ENCODE measurements at places on chromosomes 4 and X.

DNA sequence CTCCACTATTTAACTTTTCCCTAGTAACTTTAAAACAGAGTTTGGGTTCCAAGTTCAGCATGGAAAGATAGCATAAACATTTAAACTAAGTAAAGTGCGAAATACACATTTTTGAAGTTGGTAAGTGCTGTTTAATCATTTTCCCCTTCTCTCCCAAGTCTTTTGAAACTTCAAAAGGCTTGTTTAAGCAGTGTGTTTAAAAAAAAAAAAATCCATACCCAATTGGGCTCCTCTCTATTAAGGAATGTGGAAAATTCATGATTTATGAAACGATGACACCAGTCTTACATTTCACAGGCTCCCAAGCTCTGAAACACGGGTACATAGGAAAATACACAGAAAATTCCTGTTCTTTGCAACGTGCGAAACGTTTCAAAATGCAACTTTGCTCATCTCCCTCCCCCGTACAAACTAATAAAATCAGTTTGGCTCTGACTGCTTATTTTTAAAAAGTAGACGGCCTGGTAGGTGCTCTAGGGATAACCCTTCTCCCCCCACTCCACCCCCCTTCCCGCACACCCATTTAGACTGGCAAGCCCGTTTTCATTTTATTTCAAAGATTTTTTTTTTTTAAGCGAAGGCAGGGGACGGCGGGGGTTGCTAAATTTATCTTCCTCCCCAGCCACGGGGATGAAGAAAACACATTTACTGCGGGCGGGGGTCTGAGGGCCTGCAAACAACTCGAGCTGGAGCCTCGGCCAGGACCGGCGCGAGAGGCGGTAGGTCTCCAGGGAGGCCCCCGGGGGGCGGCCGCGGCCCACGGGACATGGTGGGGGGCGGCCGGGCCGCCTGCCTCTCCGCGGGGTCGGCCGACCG is 786 bp upstream of the ZFX start:
- no peak for DNase-seq

DNA sequence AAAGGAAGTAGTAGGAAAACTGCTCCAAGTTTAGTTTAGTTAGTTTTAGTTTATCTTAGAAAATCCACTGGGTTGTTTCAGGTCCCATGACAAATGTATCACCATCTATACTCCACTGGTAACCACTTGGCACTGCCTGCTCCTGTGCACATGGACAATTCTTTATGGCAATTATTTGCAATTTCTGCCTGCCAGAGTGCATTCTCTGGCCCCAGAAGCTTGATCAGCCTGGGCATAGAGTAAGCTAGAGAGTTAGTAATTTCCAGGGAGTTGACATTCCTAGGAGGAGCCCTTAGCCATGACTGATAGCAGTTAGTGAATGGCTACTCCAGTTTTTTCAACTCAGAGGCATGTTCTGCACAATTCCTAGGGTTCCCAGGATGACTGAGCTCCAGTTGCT is 203.2 kb upstream of the FGF13 start:
- DNase-seq, result no peak

DNA sequence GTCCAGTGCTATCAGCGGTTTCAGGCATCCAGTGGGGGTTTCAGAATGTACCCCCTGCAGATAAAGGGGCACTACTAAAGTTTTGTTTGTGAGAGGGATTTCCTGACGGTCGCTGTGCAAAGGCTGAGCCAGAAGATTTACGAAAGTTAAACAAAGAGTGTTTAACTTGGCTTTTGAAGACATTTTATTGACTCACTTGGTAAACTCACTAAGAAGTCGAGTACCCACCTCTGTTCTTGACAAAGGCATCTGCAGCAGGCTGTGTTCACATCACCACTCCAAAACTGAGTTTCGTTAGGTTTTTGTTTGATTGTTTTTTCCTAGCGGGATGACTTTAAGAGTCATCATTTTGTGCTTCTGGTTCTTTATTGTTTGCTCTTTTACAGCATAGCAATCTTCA is 143.9 kb upstream of the TBL1X start:
- no peak for DNase-seq

DNA sequence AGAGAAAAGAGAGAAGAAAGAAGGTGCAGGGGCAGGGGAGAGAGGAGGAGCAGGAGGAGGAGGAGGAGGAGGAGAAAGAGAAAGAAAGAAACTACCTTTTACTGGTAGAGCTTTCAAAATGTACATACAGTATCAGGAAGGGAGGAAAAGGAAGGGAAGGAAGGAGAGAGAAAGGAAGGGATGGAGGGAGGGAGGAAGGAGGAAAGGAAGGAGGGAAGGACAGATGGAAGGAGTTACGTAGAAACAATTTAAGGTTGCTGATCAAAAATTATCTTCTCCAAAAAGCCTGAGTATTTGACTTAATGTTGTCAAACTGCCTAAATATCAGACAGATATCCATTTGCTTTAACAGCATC is 13.4 kb downstream of the TBC1D9 start:
- no peak for DNase-seq

GRCh38 chrX:121179972-121180371 is 132.6 kb downstream of the GLUD2 start:
- no peak for DNase-seq

DNA sequence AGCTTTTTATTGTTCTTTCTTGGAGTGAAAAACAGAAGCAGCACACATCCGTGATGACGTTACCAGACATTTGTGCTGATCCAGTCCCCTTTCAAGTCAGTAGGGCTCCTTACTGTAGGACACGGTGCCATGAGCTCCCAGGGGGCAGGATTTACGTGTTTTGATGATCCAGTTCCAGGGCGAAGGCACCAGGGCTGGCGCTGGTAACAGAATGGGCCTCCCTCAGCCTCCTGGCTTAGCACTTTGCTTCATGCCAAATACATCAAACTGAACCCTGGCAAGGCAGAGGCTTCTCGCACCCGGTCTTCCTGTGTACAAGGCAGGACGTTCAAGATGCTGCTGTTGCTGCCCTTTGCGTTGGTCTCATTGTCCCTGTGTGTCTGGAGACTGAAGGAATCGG is 66.6 kb upstream of the PSAPL1 start:
- DNase-seq, result no peak

DNA sequence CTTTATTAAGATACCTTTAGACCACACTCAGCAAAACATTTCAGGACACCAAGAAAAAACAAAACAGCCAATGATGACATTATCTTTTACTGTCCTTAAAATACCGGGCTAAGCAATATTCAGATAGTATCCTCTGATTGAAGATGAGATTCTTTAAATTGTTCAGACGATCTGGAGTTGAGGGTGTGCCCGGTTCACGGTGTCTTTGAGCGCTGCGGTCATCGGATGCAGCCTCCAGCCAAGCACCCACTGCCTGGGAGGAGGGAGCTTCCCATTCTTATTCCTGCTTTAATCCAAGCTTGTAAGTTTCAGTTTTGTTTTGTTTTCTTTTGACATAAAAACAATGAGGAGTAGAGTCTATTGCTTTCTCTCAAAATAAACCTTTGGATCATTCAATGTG is 14.1 kb downstream of the FAM149A start:
- DNase-seq, result no peak

DNA sequence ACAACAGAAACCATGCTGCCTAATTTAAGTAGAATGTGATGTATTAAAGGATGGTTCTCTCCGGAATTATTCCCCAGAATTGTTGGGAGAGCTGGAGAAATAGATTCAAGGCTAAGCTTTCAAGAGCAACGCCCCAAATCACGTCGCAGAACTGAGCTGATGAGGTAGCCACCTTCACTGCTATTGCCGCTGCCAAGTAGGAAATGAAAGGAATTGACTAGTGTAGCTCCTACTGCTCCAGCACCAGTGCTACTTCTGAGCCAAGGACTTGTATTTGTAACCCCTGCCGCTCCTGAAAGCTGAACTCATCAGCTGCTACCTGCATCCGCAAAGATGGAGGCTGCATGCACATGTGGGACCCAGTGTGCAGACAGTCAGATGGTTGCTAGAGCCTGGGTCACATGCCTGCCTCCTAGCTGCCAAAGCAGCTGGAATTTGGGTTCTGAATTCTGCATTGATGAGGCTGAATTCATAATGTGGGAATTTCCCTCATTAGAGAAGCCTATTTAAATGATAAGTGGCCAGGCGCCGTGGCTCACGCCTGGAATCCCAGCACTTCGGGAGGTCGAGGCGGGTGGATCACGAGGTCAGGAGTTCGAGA is 173.9 kb downstream of the PDGFRA start:
- DNase-seq, result no peak

DNA sequence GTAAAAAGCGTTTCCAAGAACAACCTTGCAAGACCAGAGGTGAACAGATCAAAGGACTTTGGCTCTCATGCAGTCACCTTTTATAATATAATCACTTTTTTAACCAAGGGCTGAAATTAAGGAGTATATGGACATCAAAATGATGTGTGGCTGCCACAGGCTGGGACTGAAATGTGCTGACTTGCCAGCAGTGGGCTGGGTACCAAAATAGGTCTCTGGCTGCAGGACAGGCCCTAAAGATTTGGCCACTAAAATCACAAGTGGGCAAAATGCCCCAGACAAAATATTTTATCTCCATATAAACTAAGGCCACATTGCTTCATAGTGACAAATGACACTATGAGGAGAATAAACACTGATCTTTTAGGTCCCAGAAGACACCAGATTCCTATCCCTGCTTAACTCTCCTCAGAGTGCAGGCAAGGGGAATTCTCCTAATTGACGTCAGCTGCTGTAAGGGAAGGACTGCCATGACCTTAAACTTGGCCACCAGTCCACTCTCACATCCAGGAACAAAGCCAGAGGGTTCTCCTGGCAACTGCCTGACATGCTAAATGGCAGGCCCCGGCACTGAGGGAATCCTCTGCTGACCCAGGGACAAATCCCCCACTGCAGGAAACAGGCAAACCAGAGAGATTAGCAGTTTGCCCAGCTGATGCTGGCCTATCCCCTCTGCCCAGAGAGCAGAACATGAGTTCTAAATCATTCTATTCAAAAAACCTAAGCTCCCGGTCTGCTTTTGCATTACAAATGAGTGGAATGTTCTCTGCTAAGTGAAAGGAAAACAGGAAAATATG is 155.8 kb downstream of the PPP3CA start:
- DNase-seq, result peak; percentile 30

- DNase-seq, result no peak
These were observed 50.5 kb upstream of the ADGRG2 start for GRCh38 chrX:19172741-19173140.
